ENCODE measurements at places on chromosomes 7 and 10. TPM values are rescaled to one million over a fixed set of nuclear protein-coding genes. Genes with fewer than 3 reads are reported as not detected.
A peak's percentile ranks its signal among the peaks of the same experiment; 100 is the strongest.

Gene FAM237B
- polyA plus RNA-seq = not detected

DNA sequence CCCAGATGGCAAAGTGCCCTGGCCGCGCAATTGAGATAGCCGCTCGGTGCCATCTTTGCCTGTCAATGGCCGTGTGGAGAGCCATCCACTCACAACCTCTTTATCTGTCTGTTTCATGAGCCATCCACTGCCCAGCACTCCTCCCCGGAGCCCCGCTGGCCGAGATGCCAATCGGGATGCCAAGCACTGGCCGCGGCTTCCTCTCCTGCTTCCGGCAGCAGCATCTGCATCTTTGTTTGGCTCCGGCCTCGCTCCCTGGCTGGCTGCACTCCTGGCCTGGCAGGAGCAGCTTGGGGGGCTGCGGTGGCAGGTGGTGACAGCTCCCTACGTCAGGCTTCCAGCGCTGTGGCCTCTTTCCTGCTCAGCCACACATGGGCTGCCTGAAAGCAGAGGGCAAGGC is 231.7 kb downstream of the USP6NL start:
- DNase-seq = no peak

GRCh38 chr7:130131964-130132875 is 61.9 kb downstream of the KLHDC10 start:
- no peak for DNase-seq

DNA sequence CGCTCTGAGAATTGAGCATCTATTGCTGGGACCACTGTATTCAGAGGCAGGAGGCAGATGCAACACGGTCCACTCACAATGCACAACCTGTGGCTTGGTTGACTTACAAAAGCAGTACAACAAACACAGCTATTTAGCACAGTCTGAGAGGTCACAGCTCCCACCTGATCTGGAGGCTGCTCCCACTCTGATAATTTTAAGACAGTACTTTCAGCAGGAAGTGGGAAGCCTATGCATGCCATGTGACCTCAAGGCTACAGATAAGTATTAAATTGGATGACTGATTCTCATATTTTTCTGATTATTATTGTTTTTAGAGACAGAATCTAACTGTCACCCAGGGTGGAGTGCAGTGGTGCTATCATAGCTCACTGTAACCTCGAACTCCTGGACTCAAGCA is 659.3 kb downstream of the PARD3 start:
- no peak for DNase-seq

Gene EPO
- not detected for polyA plus RNA-seq

GRCh38 chr10:12387561-12388210 is 38.3 kb downstream of the CAMK1D start:
- DNase-seq = no peak

- no peak for DNase-seq
These were observed 55.7 kb downstream of the CCDC3 start for GRCh38 chr10:12945690-12946359.

DNA sequence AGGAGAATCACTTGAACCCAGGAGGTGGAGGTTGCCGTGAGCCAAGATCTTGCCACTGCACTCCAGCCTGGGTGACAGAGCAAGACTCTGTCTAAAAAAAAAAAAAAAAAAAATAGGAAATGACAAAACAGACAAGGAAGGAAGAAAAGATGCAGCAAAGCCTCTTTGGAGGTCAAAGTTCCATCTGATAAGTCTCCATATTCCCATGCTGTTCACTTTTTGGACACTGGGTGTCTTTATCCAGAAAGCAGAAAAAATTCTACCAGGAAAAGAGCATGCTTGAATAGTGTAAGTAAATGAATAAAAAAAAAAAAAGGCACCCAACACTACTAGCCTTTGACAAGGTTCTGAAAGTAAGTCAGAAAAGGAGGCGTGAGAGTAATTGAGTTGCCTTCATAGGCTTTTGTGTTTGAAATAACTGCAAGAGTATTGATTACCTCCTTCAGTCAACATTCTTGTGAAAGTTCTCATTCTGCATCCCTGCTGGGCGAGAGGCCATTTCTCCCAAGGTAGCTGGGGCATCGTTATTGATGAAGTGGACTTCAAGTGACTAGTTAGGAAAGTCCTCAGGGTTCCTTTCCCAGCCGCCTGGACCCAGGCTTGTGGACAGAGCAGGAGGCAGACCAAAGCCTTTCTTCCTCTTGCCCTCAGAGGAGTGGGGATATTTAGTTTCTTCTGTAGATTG is 133.3 kb upstream of the KIF5B start:
- DNase-seq = no peak

GRCh38 chr10:45427970-45428366 is 54.0 kb downstream of the ALOX5 start:
- no peak for DNase-seq

DNA sequence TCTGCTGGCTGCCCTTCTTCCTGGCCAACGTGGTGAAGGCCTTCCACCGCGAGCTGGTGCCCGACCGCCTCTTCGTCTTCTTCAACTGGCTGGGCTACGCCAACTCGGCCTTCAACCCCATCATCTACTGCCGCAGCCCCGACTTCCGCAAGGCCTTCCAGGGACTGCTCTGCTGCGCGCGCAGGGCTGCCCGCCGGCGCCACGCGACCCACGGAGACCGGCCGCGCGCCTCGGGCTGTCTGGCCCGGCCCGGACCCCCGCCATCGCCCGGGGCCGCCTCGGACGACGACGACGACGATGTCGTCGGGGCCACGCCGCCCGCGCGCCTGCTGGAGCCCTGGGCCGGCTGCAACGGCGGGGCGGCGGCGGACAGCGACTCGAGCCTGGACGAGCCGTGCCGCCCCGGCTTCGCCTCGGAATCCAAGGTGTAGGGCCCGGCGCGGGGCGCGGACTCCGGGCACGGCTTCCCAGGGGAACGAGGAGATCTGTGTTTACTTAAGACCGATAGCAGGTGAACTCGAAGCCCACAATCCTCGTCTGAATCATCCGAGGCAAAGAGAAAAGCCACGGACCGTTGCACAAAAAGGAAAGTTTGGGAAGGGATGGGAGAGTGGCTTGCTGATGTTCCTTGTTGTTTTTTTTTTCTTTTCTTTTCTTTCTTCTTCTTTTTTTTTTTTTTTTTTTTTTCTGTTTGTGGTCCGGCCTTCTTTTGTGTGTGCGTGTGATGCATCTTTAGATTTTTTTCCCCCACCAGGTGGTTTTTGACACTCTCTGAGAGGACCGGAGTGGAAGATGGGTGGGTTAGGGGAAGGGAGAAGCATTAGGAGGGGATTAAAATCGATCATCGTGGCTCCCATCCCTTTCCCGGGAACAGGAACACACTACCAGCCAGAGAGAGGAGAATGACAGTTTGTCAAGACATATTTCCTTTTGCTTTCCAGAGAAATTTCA is 1.7 kb downstream of the ADRB1 start:
- DNase-seq = peak; percentile 67

DNA sequence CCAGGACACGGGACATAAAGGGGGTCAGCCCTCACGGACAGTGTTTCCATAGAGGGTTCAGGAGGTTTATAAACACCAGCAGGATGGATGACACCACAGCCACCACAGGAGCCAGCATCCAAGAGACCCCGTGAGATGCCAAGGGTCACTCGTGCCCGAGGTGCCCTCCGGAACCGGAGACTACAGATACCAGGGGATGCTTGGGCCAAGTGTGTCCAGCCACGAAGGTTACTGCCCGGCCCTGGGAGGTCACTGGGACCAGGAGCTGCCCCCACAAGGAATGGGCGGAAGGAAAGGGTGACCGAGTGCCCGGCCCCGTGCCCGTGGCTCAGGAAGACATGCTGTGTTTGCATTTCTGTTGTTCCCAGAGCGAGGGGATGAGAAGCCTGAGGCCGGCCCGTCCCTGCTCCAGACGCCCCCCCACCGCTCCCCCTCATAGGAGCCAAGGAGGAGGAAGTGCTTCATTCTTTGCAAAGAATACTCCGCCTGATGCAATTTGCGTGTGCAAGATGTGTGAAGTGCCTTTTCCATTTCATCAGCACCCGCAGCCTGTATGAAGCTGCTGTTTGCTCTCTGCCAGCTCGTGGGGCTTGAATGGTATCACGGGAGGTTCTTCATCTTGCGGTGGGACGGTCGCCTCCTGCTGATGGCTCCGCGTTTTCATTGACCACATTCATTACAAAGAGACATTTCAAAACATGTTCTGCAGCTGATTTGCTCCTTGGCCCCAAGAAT is 176.4 kb downstream of the ELFN1 start:
- peak; percentile 35 for DNase-seq

DNA sequence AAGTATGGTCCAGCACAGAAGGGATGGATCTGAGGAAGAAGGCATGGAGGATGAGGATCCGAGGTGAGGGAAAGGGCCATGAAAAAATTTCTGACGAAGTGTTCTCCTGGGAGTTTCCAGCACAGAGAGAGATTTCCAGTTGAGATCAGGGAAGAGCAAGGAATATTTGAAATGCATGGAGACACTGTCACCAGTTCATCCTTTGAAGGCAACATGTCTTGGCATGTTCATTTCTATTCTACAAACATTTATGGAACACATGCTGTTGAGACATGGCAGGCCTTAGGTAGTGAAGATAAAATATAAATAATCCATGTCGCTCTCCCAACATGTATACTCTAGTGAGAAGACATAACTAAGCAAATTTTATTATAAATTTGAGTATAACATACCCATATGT is 234.0 kb upstream of the TCF7L2 start:
- no peak for DNase-seq

- peak; percentile 70 for DNase-seq
These were observed 647 bp upstream of the NACAD start for GRCh38 chr7:45089341-45089891.

- DNase-seq = no peak
These were observed 238.4 kb downstream of the DIP2C start for GRCh38 chr10:451021-451471.

DNA sequence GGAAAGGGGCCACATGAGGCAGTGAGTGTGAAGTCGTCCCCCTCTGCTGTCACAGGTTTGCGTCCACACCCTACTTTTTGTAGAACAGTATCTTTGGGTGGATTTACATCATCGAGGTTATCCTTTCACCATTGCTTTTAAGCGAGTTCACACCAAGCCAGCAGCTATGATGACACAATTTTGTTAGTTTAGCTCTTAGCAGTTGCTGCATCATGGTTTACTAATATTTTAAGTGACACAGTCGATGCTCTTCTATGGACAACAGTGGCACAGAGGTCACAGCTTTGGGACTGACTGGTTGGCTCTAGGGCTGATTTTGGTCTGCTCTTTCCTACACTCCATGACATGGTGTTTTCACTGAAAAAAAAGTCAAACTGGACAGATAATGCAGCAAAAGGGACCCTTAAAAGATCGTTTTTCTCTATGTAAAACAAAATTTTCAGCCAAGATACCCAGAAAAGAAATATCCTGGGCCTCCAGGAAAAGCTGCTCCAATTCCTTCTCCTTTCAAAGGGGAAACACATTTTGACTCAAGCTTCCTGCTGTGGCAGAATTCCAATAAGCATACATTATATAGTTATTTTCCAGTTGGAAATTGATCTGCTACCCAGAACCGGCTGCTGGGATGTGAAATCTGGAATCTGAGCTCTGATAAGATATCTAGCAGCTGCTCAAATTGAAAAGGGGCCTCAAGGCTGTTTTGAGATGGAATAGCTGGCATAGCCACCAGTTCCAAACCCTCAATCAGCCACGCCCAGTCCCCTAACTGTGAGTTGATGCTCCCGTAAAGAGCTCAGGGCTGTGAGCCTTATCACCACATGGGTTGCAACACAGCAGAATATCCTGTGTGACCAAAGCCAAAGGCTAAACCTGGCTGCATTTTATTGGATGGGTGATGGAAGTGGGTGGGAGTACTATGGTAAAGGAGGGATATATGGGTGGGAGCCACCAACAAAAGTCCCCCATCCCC is 114.2 kb downstream of the SMURF1 start:
- DNase-seq = no peak

DNA sequence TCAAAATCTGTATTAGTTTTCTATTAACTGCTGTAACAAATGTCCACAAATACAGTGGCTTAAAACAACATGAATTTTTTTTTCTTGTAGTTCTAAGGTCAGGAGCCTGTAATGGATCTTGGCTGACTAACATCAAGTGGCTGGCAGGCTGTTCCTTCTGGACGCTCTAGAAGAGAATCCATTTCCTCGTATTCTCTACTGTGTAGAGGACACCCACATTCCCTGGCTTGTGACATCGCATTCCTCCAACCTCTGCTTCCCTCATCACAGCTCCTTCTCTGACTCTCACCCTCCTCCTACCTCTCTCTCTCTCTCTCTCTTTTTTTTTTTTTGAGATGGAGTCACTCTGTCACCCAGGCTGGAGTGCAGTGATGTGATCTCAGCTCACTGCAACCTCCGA is 4.8 kb upstream of the CALHM1 start:
- no peak for DNase-seq

- peak; percentile 71 for DNase-seq
These were observed 163.6 kb downstream of the PIP4K2A start for GRCh38 chr10:22550732-22551131.

GRCh38 chr10:71283410-71283809 is 35.6 kb upstream of the SLC29A3 start:
- no peak for DNase-seq

Data from psoas muscle (tissue), 8 donors.